Spinal cord (tissue), 10 donors: ENCODE measurements at places on chromosomes 5 and 9. TPM values are rescaled to one million over a fixed set of nuclear protein-coding genes. Genes with fewer than 3 reads are reported as not detected.
A peak's percentile ranks its signal among the peaks of the same experiment; 100 is the strongest.

DNA sequence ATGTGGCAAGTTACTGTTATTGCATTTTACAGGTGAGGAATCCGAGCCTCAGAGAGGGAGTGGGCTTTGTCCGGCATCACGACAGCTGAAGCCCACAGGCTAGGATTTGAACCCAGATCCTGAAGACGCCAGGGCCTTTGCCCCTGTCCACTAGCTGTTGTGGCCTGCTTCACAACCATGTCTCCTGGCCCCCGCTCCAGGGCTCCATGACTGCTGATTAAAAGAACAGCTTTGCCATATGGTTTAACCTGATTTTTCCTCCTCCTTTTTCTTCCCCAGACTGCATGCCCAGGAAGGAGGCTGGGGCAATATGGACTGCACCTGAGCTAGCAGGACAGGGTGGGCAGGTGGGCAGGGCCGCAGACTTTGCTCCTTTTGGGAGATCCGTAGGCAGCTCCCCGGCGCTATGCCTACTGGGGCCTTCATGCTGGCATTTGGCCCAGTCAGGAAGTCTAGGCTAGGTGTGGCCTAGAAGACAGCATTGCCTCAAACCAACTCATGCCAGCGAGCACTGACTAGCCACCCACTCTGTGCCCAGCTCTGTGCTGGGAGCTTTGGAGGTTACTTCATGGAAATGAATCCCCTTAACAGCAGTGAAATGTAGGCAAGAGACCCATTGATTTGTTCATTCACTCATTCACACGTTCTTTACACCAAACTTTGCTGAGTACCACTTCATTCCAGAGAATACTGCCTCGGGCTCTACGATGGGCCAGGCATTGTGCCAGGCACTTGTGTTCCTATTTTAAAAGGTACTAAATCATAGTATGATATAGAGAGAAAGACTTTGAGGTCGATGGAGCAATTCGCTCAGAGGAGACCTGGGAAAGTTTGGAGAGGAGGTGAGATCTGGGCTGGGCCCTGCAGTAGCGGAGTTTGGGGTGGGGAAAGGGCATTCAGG, 94.3 kb upstream of the CPEB4 start:
- no peak for DNase-seq

- peak; percentile 63 for DNase-seq
Observed at GRCh38 chr9:94623253-94623652, 16.1 kb downstream of the FBP1 start.

- no peak for DNase-seq
Observed at GRCh38 chr9:88536023-88536324, 996 bp downstream of the NXNL2 start.

GRCh38 chr5:135561266-135561665, 17.5 kb downstream of the CXCL14 start:
- DNase-seq = no peak

DNA sequence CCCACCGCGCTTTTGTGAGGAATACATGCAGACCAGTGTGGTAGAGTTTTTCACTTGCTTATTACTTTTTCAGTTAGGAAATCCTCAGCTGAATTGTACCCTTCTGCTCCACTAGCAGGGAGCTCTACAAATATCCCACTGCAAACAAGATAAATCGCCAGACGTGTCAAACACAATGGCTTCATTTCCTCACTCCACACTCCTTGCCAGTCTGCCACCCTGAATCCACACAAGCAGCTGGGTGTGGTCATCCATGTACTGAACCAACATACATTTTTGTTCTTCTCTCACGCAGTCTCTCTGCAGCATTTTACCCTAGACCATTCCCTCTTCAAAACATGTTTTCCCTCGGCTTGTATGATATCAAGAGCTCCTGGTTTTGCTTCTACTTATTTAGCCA, 3.7 kb upstream of the ROR2 start:
- DNase-seq = no peak

- DNase-seq = no peak
Observed at GRCh38 chr5:81898403-81898802, 73.4 kb upstream of the ATG10 start.

- peak; percentile 91 for DNase-seq
Observed at GRCh38 chr9:93450945-93451815, at the start of gene FAM120A. Gene FAM120A, plus strand, starts transcription at chr9:93451685. Its CDS starts 231 bp downstream, at chr9:93451916.

IFNA2 gene
- total RNA-seq = not detected

DMXL1 gene
- 136 TPM for total RNA-seq

GRCh38 chr5:32231241-32231640, 57.1 kb upstream of the GOLPH3 start:
- no peak for DNase-seq

GRCh38 chr5:150329038-150329437, 26.3 kb upstream of the ARSI start:
- DNase-seq = no peak

GRCh38 chr5:154714266-154714986, 40.8 kb upstream of the LARP1 start:
- no peak for DNase-seq

ADGRD2 gene
- total RNA-seq = 0.50 TPM

EDIL3 gene
- 70.2 TPM for total RNA-seq

CD74 gene
- total RNA-seq = 96.3 TPM

- no peak for DNase-seq
Observed at GRCh38 chr9:99058964-99059921, 45.7 kb upstream of the TGFBR1 start.

ARHGAP26 gene
- total RNA-seq = 39.7 TPM

GARIN3 gene
- not detected for total RNA-seq

DNA sequence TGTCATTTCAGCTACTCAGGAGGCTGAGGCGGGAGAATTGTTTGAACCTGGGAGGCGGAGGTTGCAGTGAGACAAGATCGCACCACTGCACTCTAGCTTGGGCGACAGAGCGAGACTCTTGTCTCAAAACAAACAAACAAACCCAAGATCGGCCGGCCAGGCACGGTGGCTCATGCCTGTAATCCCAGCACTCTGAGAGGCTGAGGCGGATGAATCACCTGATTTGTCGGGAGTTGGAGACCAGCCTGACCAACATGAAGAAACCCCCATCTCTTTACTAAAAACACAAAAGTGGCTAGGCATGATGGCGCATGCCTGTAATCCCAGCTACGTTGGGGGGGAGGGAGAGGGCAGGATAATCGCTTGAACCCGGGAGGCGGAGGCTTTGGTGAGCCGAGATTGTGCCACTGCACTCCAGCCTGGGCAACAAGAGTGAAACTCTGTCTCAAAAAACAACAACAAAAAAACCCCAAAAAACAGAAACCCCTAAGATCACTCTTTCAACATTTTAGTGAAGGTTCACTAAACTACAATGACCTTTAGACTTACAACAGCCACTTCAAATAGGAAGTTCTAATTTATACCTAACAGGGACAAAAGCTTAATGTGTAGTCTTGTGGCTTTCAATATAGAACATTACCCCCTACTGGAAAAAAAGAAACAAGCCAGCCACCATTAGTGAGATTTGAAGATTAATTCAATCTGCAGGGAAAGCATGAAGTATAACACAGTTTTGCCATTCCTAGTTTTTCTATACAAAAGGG, 7.0 kb downstream of the HSPA9 start:
- no peak for DNase-seq

- no peak for DNase-seq
Observed at GRCh38 chr5:138438003-138438723, 694 bp upstream of the REEP2 start.

- DNase-seq = no peak
Observed at GRCh38 chr5:150293091-150293941, 3.7 kb upstream of the CAMK2A start.

DNA sequence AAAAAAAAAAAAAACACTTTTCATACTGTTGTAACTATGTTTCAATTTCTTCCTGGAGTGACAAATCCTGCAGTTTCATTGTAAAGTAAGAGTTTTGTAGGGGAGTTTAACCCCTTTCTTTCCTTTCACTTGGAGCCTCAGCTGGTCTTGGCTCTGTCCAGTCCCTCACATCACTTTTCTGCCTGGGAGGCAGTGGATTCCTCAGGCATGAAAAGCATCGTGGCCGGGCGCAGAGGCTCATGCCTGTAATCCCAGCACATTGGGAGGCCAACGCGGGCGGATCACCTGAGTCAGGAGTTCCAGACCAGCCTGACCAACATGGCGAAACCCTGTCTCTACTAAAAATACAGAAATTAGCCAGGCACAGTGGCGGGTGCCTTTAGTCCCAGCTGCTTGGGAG, 45.6 kb upstream of the MYO10 start:
- no peak for DNase-seq

NME5 gene
- total RNA-seq = 21.0 TPM

PCDHGB5 gene
- 21.5 TPM for total RNA-seq

APBA1 gene
- total RNA-seq = 76.4 TPM

- peak; percentile 23 for DNase-seq
Observed at GRCh38 chr9:13786131-13786530, 506.6 kb upstream of the MPDZ start.
